ENCODE measurements at places on chromosomes 1 and 21.

DNA sequence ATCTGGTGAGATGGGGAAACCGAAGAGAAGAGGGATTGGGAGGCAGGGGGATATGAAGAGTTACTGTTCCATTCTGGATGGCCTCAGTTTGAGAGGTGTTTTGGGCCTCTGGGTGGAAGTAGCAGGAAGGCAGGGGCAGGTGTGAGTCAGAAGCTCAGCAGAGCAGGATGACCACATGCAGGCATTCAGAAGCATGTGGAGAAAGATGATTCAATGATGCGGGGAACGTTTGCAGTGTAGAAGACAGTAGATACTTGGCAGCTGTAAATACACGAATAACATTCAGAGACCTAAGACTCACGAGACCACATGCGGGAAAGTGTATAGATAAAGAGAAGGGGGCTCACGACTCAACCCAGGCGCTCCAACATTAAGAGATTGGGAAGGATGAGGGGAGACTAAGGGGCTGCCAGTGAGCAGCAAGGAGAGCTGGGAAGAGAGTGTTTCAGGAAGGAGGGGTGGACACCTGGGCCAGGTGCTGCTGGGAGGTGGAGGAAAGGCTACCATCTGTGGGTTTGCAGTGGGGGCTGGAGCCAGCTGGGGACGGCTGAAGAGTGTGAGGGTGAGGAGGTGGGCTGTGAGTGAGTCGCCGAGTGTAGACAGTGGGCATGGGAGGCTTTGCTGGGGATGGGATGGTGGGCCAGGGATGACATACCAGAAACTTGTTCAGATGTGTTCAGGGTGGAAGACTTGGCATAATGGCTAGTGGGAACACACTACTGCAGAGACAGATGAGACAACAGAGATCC, 5.8 kb upstream of the EPS8L3 start:
- no peak for DNase-seq

- DNase-seq, result no peak
Measured at GRCh38 chr21:26115305-26115704, 55.3 kb downstream of the APP start.

GRCh38 chr1:109927911-109928321, 17.3 kb downstream of the CSF1 start:
- DNase-seq, result no peak

DNA sequence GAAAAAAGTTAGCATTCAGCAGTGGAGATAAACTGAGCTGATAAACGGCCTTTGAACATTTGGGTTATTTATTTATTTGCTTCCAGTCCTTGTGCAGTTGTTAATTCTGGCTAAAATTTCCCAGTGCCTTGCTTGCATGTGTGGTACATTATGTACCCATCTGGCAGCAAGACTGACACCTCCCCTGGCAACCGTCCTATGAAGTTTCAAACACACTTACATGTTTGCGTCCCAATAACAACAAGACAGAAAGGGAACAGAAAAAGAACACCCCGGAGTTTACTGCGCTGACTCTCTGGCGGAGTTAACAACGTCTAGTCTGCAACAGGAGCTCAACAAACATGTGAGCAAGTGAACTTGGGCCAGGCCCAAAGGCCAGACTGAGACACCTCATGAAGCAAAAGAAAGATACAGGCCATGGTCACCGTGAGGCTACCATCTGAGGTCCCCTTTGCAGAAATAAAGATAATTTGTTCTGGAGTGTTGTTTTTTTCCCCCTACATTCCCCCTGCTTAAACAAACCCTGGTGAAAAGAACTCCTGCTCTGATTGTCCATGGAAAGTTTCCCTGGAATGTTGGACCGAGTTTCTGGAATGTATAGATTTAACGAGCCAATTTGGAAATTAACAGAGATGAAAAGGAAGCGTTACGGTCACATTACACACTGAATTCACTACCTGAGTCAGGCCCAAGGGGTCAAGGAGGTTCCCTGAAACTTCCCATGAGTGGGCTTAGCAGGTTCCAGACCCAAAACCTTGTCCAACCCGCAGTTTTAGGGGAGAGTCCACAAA, 33.4 kb downstream of the TRABD2B start:
- DNase-seq, result no peak

GRCh38 chr1:234139966-234140365, 233.3 kb upstream of the COA6 start:
- no peak for DNase-seq

DNA sequence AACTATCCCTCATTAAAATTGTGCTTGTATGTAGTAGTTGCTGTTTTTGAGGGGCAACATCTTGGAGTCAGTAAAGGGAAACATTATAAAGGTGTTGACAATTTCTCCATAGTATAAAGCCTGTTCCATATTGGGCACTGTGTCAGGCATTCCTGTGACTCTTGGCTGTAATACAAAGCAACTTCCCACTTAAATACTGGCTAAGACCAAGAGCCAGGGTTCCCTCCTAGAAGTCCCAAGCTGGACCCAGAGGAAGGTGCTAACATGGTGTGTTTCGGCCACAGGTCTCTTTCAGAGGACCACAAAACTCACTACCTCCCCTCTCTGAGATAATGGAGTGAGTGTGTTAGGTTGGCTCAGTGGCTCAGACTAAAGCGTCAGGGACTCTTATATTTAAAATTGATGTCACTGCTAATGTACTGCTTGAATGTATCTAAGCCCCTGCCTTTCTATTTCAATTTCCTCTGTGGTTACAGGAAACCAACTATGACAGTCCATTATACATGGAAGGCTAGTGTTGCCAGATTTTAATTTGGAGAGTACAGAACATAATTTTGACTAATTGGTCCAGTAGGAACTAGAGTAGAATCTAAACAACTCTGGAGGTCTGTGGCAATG, 74.7 kb upstream of the RGL1 start:
- DNase-seq, result no peak

DNA sequence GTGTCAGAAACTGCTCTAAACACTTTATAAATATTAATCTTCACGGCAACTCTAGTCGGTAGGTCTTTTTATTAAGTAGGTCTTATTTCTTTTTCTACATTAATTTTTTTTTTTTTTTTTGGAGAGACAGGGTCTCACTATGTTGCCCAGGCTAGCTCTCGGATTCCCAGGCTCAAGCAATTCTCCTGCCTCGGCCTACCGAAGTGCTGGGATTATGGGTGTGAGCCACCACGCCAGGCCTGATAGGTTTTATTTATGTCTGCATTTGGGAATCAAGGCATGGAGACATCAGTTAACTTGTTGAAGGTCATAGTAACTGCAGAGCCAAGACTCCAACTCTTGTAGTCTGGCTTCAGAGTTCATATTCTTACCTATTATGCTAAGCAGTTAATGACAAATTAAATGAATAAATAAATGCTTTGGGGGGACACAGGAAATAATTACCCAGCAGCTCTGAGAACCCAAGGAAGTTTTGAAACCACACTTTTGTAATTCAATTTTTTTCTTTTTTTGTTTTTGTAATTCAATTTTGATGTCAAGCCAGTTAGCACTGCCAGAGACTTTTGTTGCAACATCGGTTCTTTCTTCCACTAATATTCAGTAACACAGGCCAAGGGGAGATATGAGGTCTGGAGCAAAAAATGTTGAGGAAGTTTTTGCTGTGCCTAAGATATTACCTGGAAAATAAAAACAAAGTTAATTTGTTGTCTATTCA, 9.4 kb upstream of the UAP1 start:
- no peak for DNase-seq

GRCh38 chr1:158022554-158023312, 29.3 kb downstream of the KIRREL1 start:
- DNase-seq, result no peak

DNA sequence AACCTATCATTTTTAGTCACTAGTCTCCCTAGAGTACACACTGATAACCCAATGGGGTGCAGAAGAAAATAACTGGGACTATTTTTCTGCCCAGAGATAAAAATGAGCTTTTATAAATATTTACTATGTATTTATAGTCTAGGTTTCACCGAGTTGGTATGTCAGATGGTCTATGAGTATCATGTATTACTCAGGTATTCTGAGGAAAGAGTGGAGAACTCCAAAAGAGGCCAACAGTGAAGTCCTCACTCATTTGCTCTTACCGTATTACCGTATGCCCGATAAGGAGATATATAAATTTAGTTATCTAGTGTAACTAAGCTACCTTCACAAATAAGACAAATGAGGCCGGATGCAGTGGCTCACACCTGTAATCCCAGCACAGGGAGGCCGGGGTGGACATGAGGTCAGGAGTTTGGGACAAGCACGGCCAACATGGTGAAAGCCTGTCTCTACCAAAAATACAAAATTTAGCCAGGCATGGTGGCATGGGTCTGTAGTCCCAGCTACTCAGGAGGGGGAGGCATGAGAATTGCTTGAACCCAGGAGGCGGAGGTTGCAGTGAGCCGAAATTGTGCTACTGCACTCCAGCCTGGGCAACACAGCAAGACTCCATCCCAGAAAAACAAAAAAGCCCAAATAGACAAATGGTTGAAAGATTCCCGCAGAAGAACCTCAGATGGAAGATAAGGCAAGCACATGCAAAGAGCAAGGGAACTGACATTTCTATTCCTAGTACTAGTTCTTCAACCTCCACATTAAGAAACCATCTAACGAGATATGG, 15.6 kb downstream of the CSDE1 start:
- no peak for DNase-seq

DNA sequence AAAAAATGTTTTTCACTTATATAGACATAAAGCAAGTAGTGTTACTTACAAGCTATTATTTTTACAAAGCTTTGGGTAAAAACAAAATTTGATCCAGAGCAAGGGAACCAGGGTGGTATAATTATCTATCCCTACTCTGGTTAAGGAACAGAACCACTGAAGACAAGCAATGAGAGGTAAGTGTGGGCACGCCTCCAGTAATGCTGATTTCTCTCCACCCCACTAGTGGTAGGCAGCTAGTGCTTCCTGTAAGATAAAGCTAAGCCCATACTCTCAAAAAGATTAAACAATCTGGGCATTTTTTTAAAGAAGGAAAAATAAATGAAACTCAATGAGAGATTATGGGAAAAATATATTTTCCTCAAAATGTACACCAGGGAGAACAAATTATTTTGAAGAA, 22.1 kb downstream of the TFB2M start:
- DNase-seq, result no peak

DNA sequence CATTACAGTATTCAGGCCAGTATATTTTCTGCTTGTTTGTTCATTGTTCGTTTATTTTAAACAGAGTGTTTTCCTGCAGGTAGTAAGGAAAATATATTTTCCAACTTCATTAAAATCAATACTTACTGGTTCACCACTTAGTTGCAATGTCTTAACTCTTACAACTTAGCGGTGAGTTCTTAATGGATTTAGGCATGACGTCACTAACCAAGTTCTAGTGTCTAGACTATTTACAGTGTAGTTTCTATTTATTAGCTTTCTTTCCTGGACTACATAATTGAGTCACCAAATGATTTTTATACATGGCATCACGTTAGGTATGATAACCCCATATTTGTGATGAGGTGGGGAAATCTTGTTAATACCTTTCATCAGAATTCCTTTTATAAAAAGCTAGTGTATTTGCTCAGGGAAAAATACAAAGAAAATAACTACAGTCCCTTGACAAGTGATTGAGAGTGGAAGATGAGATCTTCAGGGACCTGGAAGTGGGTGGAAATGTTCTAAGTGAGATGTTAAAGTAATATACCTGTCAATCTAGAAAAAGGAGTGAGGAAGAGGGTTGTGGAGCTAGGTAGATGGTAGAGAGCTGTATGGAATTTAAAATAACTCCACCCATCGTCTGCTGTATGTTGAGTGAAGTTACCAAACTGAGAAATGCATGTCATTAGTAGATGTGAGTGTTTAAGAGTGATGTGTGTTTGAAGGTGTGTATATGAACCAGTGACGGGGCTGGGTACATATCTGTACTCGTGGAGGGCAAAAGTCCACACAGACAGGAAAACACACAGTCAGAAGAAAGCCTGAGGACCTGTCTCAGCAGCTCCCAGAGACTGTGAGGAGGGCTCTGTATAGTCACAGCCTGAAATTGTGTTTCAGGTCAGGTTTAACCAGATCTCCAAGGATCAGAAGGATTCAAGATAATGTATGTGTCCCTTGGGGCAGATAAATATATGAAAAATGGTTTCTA, 197.6 kb upstream of the ADAMTS5 start:
- no peak for DNase-seq

DNA sequence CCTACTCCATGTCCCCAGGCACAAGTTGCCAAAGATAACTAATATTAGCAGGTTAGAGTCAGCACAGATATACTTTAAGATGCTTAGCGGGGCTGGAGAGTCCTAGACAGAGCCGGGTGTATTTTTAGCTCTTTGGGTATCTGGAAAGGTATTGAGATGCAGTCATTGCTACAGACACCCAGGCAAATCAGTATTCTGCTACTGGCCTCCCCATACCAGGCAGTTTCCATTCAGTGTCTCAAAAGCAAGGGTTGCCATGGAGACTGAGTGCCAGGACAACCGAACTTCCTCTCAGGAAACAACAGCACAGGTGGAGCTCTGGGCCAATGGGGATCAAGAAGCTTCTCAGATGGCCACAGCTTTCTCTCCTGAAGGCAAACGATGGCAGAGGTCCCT, 45.3 kb downstream of the KCNC4 start:
- no peak for DNase-seq

DNA sequence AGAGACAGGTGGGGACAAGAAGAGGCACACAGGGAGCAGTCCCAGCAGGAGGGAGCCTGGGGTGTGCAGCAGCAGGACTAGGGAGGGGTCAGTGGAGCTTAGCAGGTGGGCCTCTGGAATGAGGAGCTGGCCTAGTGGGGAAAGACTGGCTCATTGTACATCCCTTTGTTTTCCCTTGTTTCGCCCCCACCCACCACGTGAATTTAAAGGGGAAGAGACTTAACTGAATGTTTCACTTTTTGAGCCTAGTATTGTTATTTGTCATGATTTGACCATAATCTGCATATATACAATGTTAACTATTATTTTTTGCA, 181.7 kb downstream of the DHRS3 start:
- no peak for DNase-seq

DNA sequence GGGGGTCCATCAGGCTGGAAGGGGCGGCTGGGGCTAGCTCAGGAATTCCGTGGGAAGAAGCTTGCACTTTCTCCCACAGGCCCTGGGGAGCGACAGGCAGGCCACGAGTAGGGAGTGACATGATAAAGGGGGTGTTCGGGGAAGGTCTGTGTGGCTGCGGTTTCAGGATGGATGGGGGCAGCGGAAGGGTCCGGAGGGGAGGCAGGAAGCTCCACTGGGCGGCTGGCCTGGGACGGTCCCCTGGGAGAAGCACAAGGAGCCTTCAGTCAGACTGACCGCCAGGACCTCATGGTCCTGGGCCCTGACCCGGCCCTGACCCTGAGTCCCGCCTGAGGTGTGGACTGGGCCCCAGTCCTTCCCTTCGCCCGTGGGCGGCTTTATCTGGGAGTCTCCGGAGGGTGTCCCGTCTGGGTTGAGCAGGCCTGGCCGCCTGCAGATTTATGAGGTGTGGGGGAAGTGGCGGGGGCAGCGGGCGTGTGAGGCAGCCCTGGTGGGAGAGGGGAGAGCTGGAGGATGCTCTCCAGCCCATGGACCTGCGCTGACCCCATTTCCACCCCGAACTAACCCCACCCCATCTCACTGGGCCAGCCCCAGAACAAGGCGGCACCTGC, 45.6 kb downstream of the EPHB2 start:
- DNase-seq, result no peak
